Trophoblast cell (in vitro differentiated cells and primary cell): ENCODE measurements at places on chromosomes 4 and X.

DNA sequence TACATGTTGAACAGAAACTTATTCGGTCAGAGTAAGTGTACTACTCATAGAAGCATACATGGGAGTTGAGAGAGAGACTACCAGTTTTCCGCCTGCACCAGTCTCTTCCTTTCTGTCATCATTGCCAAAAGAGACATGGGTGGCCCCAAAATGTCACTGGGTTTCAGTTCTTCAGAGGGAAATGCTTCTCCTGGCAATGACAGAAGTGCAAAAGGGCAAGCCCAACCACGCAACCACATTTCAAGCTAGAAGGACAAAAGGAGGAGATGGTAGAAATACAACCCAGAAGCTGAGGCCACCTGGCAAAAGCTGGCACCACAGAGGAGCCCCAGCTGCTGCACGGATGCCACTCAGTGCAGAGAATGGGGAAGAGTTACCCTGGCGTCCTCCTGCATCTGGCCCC lies 320.1 kb downstream of the BCOR start:
- no peak for DNase-seq

- peak; percentile 69 for DNase-seq
Measured at GRCh38 chr4:85078016-85078415, 111.5 kb upstream of the WDFY3 start.

- peak; percentile 79 for DNase-seq
Measured at GRCh38 chrX:56978172-56978571, 17.2 kb downstream of the SPIN3 start.

DNA sequence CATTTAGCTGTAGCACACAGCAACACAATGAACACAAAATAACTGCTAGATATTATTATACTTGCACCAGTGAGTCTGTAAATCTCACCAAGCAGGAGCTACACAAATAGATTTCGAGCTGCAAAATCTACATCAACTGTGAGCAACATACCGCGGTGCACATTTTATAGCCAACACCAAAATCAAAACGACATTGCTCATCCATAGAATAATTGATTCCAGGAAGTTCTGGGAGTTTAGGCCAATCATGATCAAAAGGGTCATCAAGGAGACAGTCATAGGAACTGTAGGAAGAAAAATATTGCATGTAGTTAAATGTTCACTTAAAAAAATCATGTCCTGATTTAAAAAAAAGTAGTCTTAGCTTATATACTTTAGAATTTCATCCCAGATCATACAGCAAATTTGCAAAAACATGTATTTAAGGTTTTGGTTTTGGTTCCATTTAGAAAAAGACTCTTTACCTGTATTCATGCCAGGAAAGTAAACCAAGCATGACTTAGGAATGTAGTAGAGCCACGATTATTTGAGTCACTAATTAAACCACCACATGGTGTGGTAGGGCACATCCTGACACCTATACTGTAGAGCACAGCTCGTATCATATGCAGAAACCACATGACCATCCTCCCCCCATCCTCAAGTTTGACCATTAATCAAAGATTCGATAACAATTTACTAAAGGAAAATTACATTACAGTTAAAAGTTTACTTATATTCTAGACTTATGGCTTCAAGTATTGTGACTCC lies 250.4 kb downstream of the ADAMTS3 start:
- no peak for DNase-seq

DNA sequence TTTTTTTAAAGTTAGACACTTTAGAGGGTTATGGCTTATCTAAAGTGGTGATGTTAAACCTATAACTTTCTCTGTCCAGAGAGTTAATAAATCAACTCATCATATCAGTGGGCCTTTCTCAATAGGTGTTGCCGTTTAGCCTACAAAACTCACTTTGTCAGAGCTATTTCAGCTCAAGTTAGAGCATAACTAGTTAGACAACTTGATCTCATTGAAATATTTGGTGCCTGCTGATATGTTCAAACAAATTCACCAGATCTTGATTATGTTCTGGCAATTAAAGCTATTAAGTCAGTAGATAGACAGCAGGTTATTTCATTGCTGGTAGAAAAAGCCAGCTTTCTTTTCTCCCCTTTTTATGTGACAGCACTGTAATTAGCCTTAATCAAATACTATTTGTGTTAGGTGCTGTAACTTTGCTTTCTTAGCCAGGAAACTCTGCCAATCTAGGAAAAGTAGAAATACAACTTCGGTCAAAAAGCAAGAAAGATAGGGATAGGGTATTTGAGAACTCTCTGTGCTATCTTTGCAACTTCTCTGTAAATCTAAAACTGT lies 191.8 kb downstream of the MAML3 start:
- DNase-seq = no peak

DNA sequence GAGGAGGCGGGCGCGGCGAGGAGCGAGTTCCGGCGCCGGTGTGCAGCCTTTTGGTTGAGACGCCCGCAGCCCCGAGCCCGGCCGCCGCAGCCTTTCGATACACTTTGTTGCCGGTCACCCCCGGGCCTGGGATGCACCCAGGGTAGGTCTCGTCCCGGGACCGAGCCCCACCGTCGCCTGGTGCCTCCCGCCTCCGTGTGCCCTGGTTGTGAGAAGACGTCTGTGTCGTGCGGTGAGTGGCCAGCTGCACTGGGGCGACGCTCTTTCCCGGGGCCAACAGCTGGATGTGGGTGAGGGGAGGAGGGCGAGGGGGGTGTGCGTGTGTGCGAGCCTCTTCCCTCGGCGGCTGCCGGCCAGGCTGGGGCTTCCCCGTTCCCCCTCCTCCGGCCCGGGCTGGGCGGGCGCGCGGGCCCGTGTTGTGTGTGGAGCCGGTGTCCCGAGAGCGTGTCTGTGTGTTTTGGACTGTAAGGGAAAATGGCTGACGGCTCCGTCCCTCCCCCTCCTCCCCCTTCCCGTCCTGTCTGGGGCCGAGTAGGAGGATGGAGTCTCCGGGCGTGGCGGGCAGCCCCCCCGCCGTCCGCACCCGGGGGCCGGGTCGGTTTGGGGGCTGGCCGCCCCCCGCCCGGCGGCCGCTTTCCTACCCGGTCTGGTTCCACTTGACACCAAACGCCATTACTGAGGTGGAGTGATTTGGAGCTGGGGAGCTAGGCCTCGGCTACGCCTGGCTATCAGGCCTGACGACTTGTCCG lies 807 bp downstream of the USP9X start:
- DNase-seq = peak; percentile 39

DNA sequence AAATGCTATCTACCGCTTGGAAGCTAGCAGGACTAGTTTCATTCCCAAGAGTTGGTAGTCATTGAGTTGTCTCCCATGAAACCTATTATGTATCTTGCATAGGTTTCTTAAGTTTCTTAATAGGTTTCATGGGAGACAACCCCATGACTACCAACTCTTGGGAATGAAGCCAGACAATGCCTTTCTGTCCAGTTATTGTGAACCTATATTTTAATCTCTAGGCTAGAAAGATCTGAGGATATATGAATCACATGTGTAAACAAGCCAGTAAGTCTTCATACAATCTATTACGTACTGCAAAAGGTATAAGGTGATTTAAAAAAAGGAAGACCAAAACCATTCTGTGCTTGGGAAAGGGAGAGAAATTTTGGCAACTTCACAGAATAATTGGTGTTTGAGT lies 162.6 kb downstream of the INPP4B start:
- DNase-seq = no peak

DNA sequence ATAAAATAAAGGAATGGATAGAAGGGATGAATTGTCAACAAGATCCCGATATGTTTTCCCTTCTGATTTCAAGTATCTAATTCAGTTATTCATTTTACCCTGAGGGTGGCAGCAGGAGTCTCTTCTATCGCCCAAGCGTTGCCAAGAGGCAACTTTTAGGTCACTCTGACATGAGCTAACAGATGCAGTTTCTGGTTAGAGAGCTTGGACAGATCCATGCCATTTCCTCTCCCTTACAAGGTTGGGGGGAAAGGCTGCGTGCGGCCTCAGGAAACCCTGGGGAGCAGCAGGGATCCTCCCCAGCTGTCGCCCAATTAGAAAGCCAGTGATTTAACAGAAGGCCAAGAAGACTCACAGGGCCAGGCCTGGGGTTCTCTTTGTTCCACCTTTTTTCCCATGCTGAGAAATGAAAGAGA lies 35.3 kb upstream of the WAS start:
- DNase-seq = peak; percentile 33

DNA sequence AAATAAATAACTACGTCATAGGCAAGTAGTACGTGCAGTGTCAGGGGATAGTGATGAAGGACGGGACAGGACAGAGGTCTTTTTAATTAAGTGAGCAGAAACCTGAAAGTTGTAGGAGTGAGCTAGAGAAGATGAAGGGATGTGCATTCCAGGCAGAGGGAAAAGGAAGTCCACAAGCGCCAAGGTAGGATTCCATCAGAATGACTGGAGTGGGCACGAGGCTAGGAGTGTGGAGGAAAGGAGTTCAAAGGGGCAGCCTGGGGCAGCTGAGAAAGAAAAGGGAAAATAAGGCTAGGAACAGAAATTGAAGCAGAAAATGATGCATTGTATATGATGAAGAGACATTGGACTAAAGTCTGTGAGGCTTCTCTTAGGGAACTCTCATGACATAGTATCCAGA lies 192.2 kb upstream of the TLL1 start:
- DNase-seq = no peak

- no peak for DNase-seq
Measured at GRCh38 chr4:7781366-7781765, 158.3 kb downstream of the AFAP1 start.

DNA sequence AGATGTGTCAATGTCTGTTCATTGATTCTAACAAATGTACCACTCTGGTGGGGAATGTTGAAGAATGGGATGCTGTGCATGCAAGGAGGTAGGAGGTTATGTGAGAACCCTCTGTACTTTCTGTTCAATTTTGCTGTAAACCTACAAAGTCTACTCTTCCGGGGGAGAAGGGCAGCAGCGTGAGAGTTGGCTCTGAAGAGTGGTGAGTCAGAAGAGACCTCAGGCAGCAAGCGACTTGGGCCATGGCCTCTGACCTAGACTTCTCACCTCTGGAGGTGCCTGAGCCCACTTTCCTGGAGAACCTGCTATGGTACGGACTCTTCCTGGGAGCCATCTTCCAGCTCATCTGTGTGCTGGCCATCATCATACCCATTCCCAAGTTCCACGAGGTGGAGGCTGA lies 26.7 kb downstream of the MANBA start:
- no peak for DNase-seq

DNA sequence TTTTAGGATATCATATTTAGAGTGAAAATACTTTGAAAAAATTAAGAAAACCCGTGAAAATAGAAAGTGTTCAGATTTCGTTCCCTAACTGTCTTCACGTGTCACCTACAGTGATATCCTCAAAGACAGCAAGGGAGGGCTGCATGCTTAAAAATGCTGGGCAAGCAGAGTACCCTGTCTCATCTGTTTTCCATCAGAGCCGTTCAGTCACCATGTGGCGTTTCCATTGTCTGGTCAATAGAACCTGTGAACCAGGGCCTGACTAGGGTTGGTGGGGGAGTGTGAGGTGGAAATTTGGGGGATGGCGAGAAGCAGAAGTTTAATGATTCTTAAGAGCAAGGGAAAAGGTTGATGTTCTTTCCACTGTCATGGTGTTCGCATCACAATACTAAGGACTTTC lies 173.9 kb downstream of the BMPR1B start:
- no peak for DNase-seq

GRCh38 chr4:73668782-73669201 lies 48.6 kb upstream of the RASSF6 start:
- DNase-seq = no peak

DNA sequence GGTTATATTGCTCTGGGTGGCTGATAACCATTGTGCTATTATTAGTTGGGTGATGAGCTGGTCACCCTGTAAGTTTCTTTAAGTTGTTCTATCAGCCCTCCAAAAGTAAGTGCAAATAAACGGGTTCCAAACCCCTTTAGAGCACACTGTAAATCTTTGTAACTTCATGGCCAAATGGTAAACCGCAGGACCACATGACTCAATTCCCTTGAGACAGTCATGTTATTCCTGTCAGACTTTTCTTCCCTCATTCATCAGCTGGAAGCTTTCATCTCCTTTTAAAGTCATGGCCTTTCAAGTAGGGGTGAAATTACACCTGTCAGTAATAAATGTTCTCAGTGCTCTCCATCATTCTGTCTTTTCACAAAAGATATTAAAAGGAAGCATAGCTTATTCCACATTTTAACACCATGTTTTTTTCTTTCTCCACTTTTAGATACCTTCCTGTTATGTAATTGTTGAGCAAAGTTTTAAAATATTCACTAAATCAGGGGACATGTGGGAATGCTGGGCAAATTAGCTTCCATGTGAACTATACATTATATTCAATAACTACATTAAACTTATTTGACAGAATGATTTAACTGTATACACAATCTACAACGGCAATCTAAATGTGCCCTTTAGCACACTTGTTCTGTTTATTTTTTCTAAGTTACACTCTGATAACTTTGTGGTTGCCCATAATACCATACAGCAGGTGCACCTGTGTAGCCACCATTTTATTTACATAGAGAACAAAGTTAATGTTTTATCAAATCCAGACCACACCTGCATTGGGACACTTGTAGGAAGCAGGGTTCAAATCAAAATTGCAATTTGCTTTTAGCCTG lies 275.5 kb downstream of the CFAP299 start:
- DNase-seq = no peak

- DNase-seq = no peak
Measured at GRCh38 chr4:66186095-66186494, 515.8 kb upstream of the EPHA5 start.

- no peak for DNase-seq
Measured at GRCh38 chrX:45860450-45860849, 659.8 kb upstream of the DIPK2B start.

GRCh38 chr4:116959045-116959444 lies 126.3 kb downstream of the TRAM1L1 start:
- DNase-seq = no peak

- peak; percentile 32 for DNase-seq
Measured at GRCh38 chr4:80362578-80363181, 27.1 kb downstream of the CFAP299 start.

DNA sequence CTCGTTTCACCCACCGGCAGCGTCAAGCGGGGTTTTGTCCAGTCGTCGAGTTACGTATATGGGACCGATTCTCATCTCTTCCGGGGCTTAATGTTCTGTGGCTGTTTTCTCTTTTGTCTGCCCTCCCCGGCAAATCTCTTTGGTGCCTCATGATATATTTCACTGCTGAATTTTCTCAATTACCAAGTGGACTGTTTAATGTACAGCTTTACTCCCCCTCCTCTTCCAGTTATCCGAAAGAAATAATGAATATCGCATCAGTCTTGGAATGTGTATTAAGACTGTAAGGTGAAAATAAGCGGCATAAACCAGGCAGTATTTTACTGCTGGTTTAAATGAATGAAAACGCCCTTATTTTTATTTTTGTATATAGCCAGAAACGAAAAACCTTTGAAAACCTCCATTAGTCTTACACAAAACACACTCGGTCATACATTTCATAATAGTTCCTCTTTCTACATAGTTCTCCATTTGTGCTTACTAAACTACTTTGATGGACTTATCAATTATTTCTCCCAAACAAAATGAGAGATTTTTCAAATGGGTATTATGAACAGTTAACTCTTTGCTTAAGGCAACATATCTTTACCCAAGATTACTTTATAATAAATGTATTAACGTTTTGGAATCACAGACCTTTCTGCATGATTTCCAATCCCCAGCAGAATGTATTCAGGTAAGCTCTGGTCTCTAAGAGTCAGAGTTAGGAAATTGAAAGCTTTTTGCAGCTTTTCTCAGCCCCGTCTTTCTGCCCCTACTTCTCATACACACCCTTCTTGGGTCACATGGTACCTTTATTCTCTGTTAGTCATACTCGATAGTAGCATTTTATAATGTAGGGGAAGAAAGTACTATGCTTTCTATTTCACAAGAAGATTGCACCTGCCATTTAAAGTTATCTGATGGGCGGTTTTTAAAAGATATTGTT lies 979 bp downstream of the RP2 start:
- peak; percentile 51 for DNase-seq

GRCh38 chrX:141815904-141816303 lies 22.2 kb upstream of the MAGEC3 start:
- no peak for DNase-seq

GRCh38 chr4:52982255-52982945 lies 120.3 kb downstream of the RASL11B start:
- DNase-seq = peak; percentile 10
